ENCODE measurements at places on chromosomes 3 and 15.

GRCh38 chr15:63938486-63939061 lies 104.8 kb upstream of the HERC1 start:
- no peak for DNase-seq

- DNase-seq, result no peak
Observed at GRCh38 chr3:123618768-123619484, 34.1 kb upstream of the HACD2 start.

DNA sequence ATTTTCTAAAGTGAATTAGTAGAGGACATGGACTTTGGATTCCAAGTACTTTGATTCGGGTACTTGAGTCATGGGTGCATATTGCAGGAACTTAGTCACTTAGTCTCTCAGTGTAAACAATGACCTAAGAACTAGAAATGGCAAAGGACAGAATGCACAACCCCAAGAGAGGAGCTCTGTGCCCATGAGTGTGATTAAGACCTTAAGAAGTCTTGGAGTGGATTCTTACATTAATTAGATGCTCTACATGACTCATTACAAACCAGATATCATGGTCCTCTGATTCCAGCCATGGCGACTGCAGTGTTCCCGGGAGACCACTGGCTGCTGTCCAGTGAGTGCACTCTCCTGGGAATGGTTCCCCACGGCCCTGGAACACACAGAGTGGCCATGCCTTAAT lies 251.5 kb downstream of the GABRG3 start:
- no peak for DNase-seq

DNA sequence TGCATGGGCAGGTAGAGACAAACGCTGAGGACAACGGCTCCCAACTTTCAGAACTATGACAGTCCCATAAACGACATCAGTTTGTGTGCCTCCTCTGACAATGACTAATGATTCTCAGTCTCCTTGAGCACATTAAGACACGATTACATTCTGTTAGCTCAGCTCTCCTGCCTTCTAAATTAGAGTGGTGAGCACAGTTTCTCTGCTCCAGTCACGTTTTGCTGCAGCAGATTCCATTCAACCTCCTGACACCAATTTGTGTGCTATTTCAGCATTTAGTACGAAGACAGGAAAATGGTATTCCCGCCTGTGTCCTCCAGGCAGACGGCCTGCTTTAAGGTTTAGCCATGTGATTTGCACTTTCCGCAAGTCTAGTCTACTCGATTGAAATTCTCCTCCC lies 458.4 kb upstream of the CFAP20DC start:
- no peak for DNase-seq
